ENCODE measurements at places on chromosomes 5 and 9.

DNA sequence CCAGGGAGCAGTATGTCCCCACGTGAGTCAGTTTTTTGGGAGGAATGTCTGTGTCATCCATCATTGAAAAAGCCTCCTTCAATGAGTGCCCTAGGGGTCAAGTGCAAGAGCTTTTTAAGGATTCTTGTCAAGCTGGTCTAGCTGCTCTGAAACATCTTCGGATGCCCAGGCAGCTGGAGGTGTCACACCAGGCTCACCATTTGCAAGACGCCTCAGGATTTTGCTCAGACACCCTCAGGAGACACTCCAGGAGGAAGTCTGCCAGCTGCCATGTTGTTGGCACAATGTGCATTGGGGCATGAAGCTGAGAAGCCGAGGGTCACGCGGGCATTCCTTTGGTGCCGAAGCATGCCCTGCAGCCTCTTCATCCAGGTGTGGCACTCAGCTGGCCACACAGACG is 111.1 kb upstream of the S1PR3 start:
- DNase-seq: no peak

- DNase-seq: no peak
Observed at GRCh38 chr5:53180538-53180937, 71.0 kb upstream of the MOCS2 start.

GRCh38 chr5:171980792-171981191 is 25.6 kb downstream of the FBXW11 start:
- no peak for DNase-seq

DNA sequence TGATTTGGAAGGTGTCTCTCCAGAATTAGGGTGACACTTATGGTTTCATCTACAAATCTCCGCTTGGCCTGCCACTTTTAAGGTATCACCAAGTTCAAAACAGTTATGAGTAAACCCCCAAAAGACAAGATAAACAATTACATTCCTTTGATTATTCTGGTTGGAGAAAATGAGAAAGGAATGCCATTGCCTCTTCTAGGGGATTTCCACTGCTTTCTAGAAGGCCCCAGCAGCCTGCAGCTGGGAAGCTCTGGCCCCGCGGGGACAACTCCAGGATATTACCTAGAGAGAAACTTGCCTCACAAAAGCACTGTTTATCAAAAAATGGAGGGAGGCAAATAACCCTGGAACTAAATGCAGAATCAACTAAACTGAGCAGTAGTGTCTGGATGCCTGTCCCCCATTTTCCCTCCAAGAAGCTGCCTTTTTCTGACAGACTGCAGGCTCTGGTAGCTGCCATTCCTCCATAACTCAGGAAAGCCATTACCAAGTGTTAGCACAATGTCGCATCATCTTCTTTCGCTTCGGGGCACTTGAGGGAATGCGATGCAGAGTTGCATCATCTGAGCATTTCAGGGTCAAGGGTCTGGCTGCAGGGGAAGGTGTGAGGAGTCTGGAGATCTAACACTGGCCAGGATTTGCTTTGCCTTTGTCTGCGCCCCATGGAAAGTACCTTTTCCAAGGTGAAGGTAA is 71.5 kb upstream of the PLPP6 start:
- DNase-seq: no peak

GRCh38 chr9:96888591-96888990 is 34.3 kb upstream of the ZNF782 start:
- DNase-seq: no peak

DNA sequence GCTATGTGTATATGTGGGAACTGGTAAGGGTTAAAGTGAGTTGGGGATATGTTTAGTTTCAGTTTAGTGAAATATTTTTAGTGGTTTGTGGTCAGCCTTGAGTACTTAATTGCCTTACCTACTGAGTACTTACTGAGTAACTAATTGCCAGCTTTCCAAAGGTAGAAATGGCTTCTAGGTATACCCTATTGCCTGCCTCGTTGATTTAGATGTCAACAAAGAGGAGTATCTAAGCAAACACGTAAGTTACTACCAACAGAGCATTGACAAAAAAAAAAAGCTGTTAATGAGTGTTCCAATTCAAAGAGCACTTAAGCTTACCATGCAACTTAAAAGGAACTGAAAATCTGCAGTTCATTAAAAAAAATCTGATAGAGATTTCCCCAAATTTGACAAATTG is 8.8 kb downstream of the ATP10B start:
- peak; percentile 13 for DNase-seq

GRCh38 chr9:26893030-26893676 is 551 bp upstream of the CAAP1 start:
- DNase-seq: no peak

DNA sequence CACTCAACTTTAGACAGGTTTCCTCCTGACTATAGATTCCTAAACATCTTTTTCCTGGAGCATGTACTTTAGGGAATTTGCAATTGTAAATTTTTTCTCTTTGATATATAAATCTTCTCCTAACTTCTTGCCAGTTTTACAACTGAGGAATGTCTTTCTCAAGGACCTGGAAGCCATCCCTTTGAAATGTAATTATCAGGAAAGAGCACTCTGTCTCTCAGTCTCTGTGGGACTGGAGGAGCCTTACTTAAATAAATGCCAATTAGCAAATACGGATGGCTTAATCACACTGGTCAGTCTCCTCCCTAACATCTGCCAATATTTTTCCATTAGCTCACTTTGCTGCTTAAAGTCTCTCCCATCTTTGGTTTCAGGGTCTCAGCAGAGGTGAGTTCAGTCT is 344.3 kb upstream of the ARRDC3 start:
- DNase-seq: no peak

DNA sequence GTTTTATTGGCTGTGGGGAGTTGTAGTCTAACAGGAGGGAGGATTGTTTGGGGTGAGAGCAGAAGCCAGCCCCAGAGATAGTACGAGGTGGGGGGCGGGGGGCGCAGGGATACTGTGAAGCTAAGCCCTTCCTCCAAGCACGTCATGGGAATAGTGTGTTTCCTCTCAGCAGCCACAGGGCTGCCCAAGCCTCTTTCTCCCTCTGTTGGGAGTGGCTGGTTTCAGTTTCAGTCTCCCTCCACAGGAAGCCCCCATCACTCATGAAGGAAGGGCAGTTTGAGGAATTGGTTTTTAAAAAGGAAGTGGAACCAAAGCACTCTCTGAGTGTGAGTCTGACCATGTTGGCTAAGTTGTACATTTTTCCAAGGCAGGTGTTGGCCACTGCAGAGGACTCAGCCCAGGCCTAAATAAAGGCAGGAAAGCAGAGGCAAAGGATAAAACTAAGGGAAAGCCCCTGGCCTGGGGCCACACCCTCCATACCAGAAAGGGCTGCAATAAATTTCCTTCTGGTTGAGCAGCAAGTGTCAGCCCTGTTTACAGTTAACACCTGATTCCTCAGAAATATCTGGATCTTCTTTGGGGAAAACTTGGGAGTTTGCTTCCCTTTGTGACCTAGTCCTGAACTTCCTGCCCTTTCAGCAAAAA is 3.2 kb downstream of the RAB24 start:
- DNase-seq: no peak

GRCh38 chr5:104299998-104300706 is 737.6 kb upstream of the NUDT12 start:
- DNase-seq: no peak

DNA sequence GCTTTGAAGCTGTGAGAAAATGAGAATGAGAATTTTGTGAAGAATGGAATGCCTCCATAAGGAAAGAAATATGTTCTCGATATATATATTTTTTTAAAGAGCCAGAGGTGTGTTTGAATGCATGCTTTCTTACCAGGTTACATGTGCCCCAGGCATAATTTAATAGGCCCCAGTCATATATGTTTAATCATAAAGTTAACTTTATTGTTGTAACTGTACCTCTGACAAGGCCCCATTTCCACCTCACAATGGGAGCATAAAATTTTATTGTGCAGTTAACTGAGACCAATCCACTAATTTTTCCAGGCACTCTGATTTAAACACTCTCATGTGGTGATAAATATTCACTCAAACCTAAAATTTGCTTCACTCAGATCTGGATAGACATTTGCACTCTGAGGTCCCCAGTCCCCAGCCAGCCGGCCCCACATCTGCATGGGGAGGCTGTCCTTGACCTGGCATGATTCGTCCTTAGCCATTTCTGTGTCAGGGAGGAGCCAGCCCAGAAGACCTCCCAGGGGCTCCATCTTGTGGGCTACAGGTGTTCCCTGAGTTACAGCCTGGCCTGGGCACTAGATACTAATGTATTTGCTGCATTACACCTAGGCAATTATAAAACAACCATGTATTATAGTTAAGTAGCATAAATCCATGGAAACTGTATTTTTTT is 245.8 kb downstream of the MTRR start:
- DNase-seq: no peak

GRCh38 chr5:663436-664342 is 29.5 kb downstream of the TPPP start:
- DNase-seq: no peak

DNA sequence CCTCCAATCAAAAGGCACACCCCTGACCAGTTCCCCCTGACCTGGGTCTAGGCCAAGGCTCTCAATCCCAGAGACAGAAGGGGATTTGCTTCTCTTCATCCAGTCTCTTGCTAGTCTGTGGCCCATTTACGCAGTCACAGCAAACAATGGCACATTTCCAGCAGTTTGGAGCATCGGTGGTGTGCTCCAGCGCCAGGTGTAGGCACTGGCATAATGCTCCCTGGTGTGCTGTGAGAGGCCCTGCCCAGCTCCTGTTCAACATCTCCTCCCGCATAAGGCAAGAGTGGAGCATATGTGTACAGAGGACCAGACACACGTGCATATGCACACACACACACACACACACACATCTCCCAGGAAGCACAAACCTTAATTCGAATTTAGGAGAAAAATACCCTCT is 79.5 kb upstream of the ERCC6L2 start:
- peak; percentile 67 for DNase-seq

- no peak for DNase-seq
Observed at GRCh38 chr5:4625206-4625896, 514.8 kb upstream of the ADAMTS16 start.

DNA sequence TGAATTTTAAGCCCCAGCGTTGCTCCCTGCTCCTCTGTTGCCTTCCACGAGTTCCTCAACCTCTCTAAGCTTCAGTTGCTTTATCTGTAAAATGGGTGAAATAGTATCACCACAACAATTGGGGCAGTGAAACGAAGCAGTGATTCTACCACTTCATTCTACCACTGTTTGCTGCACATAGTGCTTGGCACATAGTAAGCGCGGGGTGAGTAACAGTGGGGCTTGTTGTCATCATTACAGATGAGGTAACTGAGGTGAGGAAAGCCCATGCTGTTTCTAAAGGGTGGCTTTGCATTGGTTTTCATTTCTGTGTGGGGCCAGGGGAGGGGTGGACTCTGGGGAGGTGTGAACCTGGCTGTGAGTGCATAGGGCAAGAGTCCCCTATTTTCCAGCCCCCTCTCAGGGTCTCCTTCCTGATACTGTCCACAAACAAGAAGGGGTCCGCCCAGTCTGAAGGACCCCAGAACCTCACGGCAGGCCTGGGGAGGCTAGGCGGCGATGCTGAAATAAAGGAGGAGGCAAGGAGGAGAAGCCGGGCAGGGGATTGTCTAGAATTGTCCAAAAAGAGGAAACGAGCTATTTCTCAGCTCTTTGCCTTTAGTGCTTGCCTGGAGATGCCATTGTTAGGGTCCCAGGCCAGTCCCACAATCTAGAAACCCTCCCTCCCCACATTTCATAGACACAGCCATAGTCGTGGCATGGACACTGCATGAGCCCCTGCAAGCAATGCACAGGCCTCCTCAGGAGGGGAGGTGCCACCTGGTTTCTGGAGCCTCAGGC is 65.6 kb downstream of the IL6ST start:
- no peak for DNase-seq

Measured in NCI-H748 treated with DMSO at 0.1 percent for 48 hours (cell line).